ENCODE measurements at places on chromosomes 12 and 14.

- DNase-seq: no peak
These were observed 151.5 kb downstream of the TTC8 start for GRCh38 chr14:88975926-88976325.

- no peak for DNase-seq
These were observed 25.5 kb downstream of the GCH1 start for GRCh38 chr14:54877015-54877702.

DNA sequence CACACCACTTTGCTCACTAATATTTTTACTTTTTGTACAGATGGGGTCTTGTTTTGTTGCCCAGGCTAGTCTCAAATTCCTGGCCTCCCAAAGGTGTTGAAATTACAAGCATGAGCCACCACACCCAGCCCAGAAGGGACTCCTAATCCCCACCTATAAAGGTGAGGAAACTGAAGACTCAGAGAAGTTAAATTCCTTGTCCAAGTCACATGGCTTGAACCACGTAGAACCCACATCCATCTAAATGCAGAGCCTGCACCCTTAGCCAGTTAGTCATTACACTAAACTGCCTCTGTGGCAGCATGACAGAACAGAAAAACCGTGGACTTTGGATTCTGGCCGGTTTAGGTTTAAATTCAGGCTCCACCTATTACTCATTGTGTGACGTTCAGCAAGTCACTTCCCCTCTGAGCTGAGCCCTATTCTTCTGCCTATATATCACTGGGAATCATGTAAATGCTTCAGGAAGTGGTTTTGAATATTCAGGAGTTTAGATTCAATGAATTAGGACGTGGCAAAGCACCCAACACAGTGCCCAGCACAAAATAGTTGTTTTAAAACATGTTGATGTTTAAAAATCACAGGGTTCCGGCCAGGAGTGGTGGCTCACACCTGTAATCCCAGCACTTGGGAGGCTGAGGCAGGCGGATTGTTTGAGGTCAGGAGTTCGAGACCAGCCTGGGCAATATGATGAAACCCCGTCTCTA lies 3.0 kb upstream of the CORO1C start:
- no peak for DNase-seq

DNA sequence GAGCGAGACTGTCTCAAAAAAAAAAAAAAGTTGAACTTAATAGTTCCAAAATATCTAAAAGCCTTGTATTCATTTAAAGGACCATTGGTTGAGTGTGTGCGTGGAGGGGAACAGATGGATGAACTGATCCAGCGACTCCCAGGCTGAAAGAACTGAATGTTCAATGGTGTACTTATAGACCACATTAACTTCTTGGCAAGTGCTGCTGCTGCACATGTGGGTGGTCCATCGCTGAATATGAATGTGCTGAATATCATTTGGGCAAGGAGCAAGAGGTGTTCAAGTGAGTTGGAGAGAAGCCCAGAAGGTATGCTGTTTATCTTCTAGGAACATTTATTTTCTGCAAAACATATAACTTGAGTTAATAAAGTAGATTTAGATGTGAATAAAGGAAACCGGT lies 289.0 kb upstream of the RPL10L start:
- no peak for DNase-seq

- no peak for DNase-seq
These were observed 164.8 kb downstream of the NPAS3 start for GRCh38 chr14:33103489-33103888.

DNA sequence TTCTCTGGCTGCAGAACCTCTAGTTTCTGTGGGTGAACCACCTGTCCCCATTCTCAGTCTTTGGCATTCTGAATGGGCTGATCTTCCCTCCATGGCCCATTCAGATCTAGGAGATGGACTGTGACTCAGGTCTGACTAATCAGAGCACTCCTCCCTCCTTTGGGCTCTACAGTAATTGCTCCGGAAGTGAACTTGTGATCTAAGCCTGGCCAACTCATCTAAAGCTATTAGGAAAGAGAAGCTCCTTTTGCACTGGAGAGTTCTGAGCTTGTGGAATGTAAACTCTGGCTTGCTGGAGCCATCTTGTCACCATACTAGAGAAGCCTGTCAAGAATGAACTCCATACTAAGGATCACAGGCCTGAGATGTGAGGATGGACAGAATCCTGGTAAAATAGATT lies 168.2 kb downstream of the SUDS3 start:
- no peak for DNase-seq

DNA sequence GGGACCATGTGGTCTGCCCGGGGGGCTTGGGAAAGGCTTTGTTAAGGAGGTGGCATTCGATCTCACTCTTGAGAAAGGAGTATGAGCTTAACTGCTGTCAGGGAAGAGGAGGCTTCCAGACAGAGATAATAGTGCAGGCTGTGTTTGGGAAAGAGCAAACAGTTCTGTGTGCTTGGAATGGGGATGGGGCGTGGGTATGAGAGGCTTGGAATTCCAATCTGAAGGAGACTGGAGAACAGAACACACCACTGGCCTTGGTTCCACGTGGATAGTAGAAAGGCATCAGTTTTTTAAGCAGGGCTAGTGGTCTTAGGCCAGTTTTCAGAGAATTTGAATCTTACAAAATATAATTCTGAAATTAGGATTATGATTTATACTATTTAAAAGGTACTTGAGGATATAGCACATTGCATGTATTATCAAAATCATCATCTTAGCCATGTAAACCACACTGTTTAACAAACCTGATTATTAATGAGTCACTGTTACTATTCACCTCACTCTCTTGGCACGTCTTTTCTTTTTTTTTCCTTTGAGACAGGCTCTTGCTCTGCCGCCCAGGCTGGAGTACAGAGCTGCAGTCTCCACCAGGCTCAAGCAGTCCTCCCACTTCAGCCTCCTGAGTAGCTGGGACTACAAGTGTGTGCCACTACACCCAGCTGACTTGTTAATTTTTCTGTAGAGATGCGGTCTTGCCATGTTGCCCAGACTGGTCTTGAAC lies 38.5 kb upstream of the KCNK13 start:
- DNase-seq: no peak

DNA sequence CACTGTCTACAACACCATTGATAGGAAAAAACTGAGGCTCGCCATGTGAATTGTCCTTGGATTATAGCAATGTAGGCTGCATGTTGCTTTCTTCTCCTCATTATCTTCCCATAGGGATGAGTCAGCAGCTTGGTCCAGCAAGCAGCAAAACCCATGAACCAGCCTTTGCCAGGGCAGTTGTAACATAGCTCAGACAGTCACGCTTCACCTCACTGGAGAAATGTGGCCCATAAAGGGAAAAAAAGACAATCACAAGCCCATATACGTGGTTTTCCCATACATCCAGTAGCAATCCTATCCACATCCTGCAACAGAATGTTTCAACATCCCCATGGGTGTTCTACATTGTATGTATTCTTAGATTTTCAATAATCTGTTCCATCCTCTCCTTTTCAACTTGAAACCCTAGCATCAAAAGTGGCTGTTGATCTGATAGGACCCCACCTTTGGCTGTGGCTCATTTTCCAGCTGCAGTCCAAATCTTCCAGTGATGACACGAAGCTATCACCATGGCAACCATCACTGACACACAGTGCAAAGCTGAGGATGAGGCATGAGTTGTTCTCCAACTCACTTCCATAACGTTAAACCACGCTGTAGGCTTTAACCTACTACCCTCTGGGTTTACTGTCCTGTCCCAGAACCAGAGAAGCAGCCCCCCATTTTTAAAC lies 34.0 kb downstream of the GRIN2B start:
- DNase-seq: no peak

- DNase-seq: no peak
These were observed 139.2 kb downstream of the KIF26A start for GRCh38 chr14:104277416-104278213.

DNA sequence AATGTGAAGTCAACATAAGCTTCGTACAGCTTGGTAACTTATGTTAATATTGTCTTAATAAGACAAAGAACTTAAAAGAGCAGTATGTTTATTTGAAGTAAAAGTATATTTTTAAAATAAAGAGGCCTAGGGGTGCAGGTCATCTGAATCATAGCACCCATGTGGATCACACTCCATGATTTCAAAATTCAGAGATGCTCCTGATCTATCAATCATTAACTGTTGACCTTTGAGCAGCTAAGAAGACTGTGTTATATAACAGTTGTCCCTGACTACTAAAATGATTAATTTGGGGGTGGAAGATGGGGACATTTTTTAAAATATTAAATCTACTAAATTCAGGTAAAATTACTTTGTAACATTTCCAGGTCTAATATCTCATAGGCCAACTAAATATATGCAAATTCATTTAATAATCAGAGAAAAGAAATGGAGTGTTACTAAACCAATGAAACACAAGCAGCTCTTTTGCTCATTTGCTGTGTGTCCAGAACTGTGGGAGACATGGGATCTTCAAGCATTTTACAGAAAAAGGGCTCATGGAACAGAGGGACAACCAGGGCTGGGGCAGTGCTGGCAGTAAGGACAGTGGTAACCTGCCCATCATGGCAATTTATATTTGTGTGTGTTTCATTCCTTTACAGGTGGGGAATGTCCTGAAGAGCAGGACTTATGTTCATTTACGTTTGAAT lies 120.7 kb upstream of the PCED1B start:
- no peak for DNase-seq

- no peak for DNase-seq
These were observed 181.9 kb downstream of the PAH start for GRCh38 chr12:102735104-102735503.

GRCh38 chr12:124520265-124520701 lies 47.1 kb downstream of the NCOR2 start:
- DNase-seq: no peak

GRCh38 chr12:113797535-113797868 lies 168.6 kb downstream of the RBM19 start:
- no peak for DNase-seq

DNA sequence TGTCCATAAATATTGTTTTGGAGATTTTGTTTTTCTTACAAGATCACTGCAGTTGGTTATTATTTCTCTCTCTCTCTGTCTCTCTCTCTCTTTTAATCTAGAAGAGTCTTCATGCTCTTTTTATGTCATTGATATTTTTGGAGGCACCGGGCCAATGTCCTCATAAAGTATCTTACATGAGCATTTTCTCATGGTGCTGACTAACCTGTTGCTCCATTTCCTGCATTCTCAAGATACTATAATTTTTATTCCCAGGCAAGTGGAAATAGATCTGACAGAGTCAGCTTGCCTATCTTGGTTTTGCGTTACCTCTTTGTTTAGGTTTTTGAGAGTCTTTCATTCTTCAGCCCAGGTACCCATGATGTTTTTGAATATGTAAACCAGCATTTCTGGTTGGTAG lies 938.8 kb upstream of the FBXO33 start:
- DNase-seq: no peak

GRCh38 chr12:101670007-101670671 lies 27.3 kb upstream of the CHPT1 start:
- no peak for DNase-seq

DNA sequence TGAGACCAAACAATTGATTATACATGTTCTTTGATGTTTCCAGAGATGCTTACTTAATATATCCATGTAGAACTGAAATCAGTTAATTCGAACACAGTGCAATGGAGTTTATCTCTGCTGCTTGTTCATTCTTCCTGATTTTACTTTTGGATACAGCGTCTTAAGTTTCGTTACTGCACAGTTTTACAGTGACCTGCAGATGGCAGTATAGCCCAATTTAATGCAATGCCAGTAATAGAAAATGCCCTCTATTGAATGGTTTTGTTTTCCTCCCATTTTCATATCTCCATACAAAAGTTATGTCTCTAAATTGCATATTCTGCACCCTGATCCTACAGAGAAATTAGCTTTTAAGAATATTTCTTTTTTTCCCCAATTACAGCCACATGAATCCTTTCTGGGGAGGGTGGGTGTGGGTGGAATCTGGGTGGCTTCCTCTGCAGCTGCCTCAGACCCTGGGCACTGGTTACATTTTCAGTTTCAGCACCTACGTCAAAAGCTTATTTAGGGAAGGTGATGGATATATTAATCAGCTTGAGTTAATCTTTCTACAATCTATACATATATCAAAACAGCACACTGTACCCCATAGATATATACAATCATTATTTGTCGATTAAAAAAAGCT lies 101.1 kb upstream of the DCD start:
- DNase-seq: no peak

DNA sequence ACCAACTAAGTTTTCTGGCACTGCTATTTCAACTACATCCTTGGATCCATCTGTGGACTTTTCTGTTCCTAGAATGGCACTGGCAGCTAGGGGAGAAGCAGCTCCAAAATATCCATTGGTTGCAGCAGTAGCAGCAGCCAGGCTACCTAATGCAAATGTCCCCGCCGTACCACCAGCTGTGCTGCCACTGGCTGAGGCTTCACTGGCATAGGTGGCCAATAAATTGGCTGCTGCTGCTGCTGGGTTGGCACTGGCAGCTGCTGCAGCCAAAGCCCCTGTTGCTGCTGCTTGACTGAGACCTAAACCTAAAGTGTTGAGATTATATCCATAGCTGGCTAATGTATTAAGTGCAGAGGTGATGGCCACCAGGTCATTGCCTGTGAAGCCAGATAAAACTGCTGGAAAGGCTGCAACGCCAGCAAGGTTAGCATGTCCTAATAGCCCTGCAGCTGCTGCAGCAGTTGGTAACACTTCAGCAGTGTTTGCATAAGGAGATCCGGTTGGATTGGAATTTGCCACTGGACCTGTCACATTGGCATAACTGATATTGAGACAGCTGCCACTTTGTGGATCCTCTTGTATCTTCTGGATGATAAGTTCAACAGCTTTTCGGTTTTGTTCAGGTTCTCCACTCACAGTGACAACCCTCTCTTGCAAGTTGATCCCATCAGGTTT lies 149.5 kb downstream of the NOVA1 start:
- no peak for DNase-seq

GRCh38 chr12:90027889-90028634 lies 319.4 kb upstream of the ATP2B1 start:
- no peak for DNase-seq

GRCh38 chr12:28827861-28828260 lies 321.2 kb upstream of the FAR2 start:
- DNase-seq: no peak

DNA sequence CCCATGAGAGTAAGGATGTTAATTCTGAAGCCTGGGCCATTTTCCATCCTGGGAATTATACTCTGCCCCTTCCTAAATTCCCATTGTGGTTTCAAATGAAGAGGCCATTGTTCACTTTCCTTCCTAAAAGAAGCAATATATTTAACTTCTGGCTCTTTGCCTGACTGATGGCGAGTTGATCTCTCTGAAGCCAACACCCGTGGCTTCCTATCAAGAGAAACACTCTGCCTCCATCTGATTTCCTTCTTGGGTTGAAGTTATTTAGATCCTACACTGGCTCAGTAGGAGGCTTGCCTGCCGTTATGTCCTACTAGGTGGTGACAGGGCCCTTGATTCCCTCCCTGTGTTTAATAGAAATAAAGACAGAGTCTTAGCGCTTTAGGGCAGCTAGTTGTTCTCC lies 97.4 kb downstream of the PRKCH start:
- DNase-seq: no peak
